ENCODE measurements at places on chromosomes 6 and 20.
A peak's percentile ranks its signal among the peaks of the same experiment; 100 is the strongest.

- peak; percentile 31 for DNase-seq
Observed at GRCh38 chr6:37314487-37315156, 39.2 kb upstream of the RNF8 start.

GRCh38 chr6:124053315-124053714 lies 249.7 kb downstream of the NKAIN2 start:
- no peak for DNase-seq

DNA sequence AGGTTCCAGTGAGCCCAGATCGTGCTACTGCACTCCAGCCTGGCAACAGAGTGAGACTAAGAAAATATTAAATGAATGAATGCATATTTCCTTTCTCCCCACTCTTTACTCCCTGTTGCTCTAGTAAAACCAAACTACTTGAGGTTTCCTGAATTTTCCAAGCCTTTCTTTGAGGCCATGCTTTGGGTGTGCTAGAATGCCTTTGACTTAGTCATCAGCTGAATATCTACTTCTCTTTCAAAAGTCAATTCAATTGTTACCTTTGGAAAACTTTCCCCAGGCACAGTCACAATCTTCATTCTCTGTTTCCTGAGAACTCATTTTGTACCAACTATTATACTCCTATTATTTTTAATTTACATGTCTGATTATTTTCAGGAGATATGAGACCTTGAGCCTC lies 27.5 kb upstream of the CEP85L start:
- DNase-seq, result no peak

DNA sequence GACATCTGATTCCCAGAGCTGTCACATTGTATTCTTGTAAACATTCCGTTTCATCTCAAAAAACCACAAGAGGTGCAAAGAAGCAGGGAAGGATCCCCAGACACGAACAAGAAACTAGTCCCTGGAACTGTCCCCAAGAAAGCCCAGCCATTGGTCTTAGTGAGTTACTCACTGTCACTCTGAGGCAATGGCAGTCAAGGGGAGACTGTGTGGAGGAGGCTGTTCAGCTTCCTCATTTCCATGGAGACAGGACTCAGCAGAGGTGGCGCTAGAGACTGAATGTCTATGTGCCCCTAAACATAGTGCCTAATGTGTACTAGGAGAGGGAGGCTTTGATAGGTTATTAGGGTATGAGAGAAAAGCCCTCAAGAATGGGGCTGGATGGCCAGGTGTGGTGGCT lies 11.1 kb downstream of the ULBP1 start:
- no peak for DNase-seq

DNA sequence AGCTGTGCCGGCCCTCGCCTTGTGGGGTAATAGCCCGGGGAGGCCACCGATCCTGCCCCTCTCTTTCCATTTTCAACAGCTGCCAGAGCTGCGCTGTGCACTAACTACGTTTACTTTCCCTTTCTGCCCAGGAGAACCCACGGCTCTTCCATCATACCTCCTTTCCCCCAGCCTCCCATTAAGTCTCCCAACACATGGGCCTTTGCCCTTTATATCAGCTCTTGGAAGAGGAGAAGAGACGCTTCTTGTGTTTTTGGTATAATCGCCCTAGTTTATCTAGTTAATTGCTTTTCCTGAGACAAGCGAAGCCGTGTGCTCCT lies 637 bp downstream of the UBR2 start:
- no peak for DNase-seq

DNA sequence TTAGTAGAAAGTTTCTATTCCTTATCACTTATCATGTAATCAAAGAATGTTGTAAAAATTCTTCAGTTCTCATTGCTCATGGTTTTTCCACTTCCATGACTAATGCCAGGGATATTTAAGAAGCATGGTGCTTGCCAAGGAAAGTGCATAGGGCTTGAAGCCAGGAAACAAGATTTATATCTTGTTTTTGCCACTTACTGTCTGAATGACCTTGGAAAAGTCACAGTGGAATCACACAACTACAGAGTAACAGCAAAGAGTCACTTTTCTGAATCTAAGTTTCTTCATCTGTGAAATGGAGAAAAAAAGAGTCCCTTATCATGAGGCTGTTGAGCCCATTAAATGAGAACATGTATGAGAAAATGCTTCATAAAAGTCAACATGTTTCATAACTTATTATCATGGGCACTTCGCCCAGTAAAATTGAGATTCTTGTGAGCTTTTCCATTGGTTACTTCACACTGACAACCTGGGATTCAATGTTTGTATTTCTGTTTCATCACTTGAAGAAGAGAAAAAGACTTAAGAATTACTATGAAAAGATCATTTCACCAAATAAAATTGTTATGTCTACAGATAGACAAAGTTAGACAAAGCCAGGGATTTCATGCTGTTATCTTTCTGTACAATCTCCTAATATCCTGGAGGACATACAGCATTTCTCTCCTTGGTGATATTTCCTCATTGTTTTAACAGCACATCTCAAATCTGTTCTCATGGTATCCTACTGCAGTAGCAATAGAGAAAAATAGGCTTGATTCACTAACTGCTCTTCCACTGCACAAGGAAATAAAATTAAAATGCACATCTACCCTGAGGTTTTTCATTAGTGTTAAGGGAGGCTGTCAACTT lies 7.6 kb upstream of the BMP5 start:
- no peak for DNase-seq

DNA sequence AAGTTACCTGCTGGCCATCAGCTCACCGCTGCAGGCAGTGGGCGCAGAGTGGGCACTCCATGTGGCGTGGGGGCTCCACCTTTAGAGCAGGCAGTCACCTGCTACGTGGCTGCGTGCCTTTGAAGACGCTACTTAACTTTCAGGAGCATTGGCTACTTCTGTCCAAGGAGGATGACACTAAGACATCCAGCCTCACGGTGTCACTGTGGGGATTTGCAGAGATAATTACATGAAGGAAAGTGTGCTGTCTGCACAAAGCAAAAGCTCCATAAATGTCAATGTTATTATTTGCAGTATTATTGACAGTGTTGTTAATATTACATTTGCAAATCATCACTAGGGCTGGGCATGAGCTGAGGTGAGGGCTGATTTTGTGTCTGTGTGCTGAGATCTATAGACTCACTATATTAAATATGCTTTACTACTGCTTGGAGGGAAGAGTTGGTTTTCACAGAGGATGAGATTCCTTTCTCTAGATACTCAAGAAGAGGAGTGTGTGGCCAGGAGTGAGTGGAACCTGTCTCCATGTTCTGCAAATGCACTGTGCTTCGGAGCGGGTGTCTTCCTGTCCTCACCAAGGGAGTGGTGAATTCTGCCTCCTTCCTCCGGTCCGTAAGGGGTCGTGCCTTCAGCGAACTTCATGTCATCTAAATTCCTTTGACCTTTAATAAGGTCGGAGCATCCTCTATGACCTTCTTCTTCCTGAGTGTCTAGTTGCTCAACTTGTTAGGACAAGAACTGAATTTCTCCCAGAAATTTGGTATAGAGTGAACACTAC lies 165.8 kb upstream of the SYNDIG1 start:
- no peak for DNase-seq

- DNase-seq, result no peak
Observed at GRCh38 chr6:79188107-79188506, 46.4 kb downstream of the HMGN3 start.

- no peak for DNase-seq
Observed at GRCh38 chr6:80287607-80288006, 181.1 kb downstream of the BCKDHB start.

GRCh38 chr6:167566711-167567141 lies 241.8 kb downstream of the TTLL2 start:
- no peak for DNase-seq

- DNase-seq, result no peak
Observed at GRCh38 chr6:19643287-19643686, 193.9 kb upstream of the ID4 start.

- no peak for DNase-seq
Observed at GRCh38 chr6:112957536-112957916, 610.4 kb downstream of the RFPL4B start.

DNA sequence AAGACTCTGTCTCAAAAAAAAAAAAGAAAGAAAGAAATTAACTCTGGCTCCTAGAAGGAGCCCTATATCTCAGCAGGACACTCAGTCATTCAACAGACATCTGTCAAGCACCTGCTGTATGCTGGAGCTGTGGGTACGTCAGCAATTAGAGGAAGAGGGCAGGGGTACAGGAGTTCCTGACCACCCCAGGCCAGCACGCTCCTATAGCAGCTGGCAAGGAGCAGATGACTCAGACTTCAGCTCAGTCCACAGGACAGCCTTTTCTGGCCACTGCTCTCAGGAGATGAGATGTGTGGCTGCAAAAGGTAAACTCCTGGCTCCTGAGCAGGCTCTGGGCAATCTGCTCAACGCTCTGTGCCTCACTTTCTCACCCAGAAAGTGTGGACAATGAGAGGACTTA lies 1.7 kb upstream of the RTEL1 start:
- no peak for DNase-seq

GRCh38 chr6:100464903-100465700 lies at the start of gene SIM1:
SIM1 (minus strand) TSS chr6:100464921; CDS start chr6:100463468, 1,453 bp downstream.
- no peak for DNase-seq

DNA sequence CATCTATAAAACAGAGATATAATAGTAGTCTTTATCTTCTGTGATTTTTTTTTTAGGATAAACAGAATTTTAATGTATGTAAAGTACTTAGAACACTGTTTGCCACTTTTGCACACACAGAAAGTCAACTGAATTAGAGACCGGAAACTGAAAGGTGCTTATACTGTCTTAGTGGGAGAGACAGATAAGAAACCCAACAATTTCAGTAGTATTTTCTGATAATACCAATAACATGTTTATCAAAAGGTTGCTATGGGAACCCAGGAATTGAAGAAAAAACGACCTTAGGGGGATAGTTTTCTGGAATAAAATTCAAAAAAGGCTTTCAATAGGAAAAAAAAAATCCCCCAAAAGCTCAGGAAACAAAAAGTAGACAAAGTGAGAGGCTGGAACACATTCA lies 138.6 kb downstream of the BCKDHB start:
- DNase-seq, result no peak

- DNase-seq, result no peak
Observed at GRCh38 chr20:49591217-49591865, 23.4 kb upstream of the PTGIS start.

DNA sequence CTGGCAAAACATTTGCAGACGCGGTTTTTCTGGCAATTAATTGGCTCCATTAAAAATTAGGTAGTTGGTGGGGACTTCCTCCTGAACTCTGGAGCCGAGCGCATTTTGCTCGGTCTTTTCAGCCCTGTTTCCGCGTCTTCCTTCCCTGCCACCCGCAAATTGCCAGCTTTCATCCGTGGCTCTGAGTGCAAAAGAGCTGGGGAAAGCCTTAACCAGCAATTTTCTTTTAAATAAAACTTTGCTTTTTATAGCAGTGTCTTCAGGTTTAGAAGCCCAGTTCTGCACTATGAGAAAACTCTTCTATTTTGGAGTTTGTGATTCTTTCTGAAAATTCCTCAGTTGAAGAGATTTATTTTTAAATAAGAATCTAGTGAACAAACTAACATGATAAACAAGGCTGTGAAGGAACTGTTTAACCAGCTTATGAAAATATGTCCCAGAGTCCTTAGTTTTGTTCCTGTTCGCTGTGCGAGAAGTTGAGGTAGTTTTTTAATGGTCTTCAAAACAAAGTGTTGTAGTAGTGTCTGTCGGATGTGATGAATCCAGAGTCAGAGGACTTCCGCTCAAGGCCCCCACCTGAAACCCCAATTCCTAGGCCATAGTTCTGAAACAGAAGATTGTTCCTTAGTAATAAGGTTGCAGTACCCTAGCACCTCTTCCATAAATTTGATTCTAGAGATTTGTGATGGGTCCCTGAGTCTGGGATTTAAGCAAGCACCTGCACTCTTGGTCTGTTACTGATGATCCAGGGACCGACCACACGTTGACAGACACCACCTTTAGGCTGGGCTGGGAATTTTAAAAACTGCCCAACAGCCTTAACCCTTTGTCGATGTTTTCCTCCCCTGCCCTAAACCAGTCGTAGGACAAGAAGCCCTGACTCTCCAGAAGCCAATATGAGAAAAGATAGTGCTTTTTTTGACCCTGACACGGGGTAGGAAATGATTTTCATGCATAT lies 950 bp downstream of the KCTD20 start:
- DNase-seq, result no peak

- no peak for DNase-seq
Observed at GRCh38 chr6:16129623-16130401, 926 bp downstream of the MYLIP start.

DNA sequence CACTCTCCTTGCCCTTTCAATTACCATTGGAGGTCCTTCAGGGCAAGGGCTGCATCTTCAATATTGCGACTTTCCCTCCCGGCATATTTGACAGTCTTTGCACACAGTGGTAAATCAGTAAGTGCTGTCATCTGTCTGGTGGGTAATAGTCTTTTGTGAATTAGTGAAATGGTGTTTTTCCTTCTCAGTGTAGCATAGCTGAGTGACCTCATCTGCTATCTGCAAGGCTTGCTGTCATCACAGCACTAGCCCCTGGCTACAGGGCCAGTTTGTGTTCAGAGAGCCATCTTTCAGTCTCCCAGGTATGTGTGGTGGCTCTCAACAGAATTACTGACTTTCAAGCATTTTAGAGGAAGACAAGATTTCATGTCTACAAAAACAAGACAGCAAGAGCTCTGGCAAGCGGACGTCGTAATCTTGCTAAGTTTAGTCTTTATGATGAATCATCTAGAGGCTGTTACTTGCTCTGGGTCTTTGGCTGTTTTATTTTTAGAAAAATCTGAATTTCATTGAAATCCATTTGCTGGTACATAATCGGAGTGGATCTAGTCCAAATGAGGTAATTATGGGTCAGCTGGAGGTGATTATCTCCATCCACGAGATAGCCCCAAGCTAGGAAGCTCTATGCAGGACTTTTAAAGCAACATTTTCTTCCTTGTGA lies 528.9 kb downstream of the EPM2A start:
- DNase-seq, result no peak

DNA sequence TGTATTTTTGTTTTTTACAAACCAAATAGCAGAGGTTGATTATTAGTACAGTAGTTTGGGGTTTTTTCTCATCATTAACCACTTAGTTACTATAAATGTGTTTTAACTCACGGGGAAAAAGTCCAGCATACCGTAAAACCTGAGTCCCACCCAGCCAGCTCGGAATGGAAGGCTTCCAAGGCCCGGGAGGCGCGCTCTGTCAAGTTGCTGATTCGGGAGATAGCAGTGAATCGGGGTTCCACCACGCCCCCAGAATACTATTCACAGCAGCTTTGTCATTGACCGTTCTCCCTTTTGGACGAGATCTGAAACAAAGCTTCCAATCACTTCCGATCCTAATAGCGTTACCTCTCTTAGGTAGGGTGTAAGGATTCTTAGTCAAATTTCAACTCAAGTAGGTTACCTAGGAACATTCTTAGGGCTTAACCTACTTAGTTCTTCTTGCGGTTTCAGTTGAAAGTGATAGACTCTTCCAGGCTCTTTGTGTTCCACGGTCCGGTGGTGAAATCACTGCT lies 232.8 kb upstream of the QKI start:
- no peak for DNase-seq
